ENCODE measurements at places on chromosomes 13 and 19.

- DNase-seq: no peak
Observed at GRCh38 chr19:39262496-39262895, 5.7 kb upstream of the IFNL2 start.

GRCh38 chr19:5321851-5322681 is 18.5 kb downstream of the PTPRS start:
- no peak for DNase-seq

DNA sequence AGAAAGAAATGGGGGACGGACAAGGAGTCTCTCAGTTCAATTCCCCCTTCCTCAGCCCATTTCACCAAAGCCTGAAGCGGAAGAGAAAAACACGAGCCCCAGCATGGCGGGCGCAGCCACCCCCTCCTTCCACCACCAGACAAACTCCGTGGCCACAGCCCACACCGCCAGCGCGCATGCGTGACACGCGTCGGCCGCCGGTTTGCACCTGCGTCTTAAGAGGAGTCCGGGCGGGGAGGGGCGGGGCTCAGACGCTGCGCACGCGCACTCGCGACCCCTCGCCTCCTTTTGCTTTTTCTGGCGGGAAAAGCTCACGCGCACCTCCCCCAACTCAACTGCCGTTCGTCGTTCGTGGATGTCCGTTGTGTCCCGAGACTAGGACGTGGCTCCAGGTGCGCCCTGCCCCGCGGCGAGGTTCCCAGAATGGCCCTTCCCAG is at the start of gene KASH5:
Gene KASH5, plus strand, starts transcription at position 314 of the 437 bp plus-strand sequence. CDS start 2,635 bp downstream, outside the sequence.
- DNase-seq: peak; percentile 82

DNA sequence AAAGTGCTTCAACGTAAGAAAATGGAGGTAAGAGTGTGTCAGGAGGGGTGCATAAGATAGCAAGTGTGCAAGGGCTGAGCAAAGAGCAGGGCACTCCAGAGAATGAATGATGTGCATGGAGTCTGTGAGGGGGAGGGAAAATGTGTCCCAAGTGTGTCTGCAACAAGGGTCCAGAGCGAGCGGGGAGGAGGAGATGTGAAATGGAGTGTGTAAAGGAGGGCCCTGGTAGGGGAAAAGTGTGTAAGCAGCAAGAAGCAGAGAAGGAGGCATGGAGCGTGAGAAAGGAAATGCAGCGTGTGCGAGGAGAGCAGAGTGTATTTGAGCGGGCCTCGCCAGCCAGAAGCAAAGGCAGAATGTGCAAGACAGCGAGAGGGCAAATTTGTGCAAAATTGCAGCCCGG is 11.8 kb downstream of the C19orf81 start:
- DNase-seq: no peak

DNA sequence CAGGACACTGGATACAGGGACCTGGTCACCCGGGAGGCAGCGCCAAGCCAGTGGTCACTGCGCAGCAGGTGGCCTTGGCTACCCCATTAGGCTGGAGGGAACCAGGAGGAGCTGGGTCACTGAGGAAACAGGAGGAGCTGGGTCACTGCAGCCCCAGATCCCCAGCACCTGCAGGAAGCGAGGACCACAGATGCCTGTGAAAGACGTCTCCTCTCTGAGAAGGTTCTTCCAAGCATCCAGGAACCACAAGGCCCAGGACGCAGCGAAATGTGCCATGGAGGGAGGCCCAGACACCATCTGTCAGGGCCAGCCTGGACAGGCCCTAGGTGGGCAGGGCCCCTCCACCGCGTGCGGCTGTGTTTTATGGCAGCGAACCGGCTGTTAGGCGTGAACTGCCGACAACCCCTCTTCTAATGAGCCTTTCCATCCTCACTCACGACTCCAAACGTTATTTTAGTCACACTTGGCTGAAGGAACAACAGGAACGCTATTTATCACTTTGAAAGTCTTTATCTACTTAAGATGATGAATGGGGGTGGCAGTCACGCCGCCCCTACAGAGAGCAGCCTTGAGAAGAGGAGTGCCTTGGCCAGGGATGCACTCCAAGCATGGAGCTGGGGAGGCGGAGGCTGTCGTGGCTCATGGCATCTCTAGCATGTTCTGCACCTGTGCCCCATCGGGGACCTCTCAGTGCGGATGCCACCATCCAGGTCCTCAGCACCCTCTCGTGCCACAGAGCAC is 53.3 kb downstream of the CEBPG start:
- DNase-seq: no peak

DNA sequence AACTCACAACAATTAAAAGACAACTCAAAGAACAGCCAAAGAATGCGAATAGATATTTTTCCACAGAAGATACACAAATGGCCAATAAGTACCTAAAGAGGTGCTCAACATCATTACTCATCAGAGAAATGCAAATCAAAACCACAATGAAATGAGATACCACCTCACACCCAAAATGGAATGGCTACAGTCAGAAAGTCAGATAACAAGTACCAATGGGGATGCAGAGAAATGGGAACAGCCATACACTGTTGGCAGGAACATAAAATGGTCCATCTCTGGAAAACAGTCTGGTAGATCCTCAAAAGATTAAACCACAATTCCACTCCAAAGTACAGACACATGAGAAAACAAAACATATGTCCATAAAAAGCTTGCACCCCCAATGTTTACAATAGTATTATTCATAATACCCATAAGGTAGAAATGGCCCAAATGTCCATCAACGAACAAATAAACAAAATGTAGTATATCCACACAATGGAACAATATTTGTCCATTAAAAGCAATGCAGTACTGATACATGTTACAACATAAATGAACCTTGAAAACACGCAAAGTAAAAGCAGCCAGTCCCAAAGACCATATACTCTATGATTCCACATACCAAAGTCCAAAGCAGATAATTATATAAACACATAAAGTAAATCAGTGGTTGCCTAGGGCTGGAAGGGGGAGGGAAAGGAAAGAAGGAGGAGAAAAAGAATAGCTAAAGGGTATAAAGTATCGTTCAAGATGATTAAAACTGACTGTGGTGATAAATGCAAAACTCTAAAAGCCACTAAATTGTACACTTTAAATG is 19.6 kb downstream of the USP12 start:
- DNase-seq: no peak

- no peak for DNase-seq
Observed at GRCh38 chr13:68727165-68727564, 1380.5 kb upstream of the ATXN8OS start.

GRCh38 chr19:46493236-46494145 is 2.2 kb downstream of the PNMA8B start:
- peak; percentile 41 for DNase-seq

DNA sequence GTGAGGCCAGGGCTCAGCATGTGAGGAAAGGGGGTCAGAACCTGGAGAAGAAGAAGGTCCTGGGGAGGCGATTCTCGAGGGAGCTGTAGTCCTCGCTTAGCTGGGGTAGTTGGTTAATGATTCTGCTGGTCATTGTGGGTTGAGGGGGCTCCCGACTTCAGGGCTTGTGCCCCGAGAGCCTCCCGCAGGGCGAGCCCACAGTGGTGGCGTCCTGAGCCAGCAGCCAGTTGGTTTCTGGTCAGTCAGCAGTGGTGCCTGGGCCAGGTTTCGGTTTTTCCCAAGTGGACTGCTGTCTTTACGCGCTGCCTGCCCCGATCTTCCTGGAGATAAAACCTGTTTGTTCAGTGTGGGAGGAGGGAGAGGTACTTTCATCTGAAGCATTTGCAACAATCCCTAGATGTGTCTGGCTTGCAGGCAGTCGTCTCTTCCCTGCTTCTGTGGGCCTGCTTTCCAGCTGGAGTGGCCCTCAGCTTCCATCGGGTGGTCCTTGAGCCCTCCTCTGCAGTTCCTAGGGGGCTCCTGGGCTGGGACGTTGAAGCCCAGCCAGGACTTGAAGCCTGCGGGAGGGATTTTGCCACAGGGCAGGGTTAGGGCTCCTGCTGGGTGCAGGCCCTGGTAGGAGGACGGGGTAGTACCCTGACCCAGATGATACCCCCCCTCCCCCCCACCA is 3.2 kb downstream of the PTBP1 start:
- DNase-seq: no peak

DNA sequence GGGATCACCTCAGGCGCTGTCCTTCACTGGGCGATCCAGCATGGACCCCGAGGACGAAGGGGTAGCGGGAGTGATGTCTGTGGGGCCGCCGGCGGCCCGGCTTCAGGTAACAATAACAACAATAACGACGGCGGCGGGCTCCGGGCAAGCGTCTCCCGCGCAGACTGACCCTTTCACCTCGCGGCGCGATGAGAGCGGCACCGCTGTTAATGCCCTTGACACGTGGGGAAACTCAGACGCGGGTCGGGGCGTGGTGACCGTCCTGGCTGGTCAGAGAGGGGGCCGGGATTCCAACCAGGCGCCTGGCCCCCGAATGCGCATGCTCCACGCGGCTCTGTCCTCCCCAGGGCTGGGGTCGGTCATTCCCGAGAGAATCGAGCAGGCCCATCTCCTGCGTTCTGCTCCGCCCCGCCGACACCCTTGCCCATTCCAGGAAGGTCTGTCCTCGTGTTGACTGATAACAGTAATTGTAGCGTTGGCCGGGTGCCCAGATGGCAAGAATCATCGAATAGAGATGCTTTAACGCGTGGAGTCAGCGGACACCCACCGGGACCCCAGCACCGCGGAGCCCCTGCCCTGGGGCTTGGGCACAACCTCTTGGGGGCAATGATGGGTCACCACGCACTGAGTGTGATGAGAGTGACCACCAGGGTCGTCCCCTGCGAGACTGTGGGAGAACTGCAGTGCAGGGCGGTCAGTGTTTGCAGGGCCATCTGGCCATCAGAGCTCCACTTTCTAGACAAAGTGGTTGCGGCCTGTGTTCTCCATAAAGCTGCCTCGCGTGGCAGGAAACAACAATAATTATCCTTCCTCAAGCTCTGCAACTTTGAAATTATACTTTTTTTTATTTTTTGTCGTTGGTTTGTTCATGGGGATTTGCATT is 528 bp downstream of the ZNF8 start:
- peak; percentile 14 for DNase-seq

DNA sequence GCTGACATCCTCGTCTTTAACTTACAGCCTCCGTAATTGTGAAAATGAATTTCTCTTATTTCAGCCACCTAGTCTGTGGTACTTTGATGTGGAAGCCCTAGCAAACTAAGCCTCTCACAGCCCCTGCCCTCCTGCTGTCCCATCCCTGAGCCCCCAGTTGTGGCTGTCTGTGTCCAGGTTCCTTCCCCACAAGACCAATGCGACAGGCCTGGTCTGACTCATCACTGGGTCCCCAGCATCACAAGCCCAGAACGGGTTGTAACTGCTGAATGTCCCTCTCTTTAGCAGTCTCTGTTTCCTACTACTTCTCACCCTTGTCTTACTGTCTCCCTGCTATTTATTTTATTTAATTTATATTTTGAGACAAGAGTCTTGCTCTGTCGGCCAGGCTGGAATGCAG is 5.7 kb downstream of the POU2F2 start:
- no peak for DNase-seq

DNA sequence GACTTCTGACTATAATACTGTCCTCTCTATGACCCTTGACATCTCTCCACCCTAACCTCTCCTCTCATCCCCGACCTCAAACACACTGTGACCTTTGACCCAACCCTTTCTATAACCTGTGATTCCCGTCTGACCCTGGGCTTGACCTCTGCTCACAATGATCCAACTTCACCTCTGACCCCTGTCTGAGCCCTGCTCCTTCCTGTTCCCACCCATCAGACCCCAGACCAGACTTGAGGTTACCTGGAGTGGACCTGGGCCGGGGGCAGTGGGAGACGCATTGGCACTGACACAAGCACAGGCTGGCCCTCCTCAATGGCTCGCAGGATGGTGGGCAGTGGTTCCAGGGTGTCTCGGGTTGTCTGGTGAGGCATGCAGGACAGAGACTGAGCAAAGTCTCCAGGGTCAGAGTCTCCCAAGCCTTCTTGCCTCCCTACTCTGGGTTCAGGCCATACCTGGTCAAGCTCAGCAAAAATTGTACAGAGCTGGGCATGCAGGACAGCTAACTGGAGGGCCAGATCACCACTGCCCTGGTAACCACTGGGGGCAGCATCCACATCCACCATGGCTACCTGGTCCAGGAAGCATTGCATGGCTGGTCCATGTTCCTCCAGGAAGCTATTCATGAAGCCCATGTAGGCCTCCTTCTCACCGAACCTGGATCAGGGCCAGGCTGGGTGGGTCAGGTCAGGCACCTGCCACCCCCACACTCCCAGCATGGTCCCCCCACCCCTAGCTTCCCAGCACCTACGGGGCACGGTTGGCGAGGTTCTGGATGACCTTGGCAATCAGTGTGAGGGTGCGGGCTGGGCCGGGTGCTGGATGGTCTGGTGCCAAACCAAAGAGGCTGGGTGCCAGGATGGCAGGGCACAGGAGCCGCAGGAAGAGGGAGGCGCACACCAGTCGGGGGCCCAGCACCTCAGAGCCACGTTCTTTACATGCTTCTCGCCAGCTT is 4.4 kb upstream of the WIZ start:
- DNase-seq: no peak

GRCh38 chr13:111975539-111976473 is 91.1 kb upstream of the SOX1 start:
- no peak for DNase-seq

- DNase-seq: no peak
Observed at GRCh38 chr19:2768365-2769132, 14.5 kb downstream of the SGTA start.

GRCh38 chr19:30318936-30319335 is 53.2 kb upstream of the ZNF536 start:
- no peak for DNase-seq

DNA sequence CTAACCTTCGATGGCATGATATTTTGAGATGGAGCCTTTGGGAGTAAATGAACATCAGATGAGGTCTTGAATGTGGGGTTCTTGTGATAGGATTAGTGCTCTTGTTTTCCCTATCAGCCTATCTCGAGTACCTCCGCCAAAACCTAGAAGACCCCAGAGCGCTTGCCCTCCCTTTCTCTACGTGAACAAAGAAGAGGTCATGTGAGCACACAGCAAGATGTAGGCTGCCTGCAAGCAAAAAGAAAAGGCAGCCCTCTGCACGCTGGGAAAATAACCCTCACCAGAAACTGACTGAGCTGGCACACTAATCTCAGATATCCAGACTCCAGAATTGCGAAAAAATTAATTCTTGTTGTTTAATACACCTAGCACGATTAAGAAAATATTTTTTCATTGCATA is 799.8 kb upstream of the SLC10A2 start:
- DNase-seq: no peak
